ENCODE measurements at places on chromosomes 4 and X.
A peak's percentile ranks its signal among the peaks of the same experiment; 100 is the strongest.

- DNase-seq, result no peak
Measured at GRCh38 chr4:41568363-41568762, 30.4 kb downstream of the LIMCH1 start.

- no peak for DNase-seq
Measured at GRCh38 chr4:33054656-33055196, 2334.6 kb downstream of the PCDH7 start.

DNA sequence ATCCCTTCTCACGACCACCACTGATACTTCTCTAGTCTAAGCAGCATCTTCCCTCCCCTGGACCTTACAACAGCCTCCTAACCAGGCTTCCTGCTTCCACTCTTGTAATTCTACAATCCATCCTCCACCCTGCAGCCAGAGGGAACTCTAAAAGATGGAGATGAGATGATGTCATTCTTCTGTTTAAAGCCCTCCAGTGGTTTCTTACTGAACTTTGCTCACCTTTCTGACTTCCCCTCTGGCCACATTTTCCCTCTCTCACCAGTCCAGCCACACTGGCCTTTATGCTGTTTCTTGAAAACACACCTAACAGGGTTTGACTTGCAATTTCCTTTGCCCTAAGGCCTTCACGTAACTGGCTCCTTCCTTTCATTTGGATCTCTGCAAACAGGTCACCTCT lies 191.4 kb upstream of the NHS start:
- DNase-seq, result no peak

GRCh38 chr4:80812145-80812544 lies 218.4 kb upstream of the BMP3 start:
- DNase-seq, result no peak

DNA sequence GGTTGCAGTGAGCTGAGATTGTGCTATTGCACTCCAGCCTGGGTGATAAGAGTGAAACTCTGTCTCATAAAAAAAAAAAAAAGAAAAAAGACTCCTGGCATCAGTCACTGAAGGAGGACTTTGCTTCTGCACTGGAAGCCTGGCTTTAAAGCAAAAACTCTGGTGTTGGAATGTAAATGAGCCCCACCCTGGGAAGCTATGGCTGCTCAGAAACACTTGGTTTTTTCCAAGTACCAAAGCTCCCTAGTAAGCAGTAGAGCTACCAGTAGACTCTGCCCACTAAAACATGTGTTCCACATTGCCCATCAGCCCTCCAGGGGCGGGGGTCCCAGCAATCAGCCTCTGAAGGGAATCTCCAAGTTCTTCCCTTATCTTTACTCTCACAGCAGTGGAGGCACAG lies 154.4 kb downstream of the SHROOM3 start:
- DNase-seq, result peak; percentile 55

GRCh38 chrX:154457491-154458115 lies 478 bp upstream of the PLXNA3 start:
- no peak for DNase-seq

GRCh38 chr4:76640353-76640910 lies 205.4 kb downstream of the SHROOM3 start:
- no peak for DNase-seq

DNA sequence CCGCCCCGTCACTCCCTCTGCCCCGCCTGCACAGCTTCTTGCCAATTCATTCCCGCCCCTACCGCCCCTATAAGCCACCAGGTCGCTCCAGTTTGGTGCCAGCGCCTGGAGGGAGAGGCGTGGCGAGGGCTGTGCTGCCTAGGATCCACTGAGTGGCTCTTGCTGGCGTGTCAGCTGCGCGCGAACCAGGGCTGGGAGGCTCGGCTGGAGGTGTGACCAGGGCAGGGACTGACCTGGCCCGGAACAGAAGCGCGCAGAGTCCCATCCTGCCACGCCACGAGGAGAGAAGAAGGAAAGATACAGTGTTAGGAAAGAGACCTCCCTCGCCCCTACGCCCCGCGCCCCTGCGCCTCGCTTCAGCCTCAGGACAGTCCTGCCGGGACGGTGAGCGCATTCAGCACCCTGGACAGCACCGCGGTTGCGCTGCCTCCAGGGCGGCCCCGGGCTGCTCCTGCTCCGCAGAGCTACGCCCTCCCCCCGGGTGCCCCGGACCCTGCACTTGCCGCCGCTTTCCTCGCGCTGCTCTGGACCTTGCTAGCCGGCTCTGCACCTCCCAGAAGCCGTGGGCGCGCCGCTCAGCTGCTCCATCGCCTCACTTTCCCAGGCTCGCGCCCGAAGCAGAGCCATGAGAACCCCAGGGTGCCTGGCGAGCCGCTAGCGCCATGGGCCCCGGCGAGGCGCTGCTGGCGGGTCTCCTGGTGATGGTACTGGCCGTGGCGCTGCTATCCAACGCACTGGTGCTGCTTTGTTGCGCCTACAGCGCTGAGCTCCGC lies at the start of gene GPR78:
GPR78 (plus strand) TSS at position 72 of the 773 bp plus-strand sequence; CDS start at position 663, 591 bp downstream.
- no peak for DNase-seq

DNA sequence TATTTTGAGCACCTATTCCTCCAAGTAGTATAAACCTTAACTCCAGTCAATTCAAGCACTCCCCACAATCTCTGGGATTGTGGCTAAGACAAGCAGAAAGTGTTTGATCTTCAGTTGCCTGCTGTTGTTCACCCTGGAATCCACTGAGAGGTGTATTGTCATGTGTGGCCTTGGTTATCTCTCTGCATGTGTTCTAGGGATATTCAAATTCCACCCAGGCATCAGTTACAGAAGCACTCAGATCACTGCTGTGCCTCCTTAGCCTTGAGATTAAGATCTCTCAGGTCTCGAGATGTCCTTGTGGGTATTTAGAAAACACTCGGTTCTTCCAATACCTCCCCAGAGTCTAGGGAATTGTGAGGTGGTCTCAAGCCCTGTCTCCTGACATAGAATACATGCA lies 213.3 kb downstream of the SMARCA1 start:
- DNase-seq, result no peak

GRCh38 chrX:103678199-103678993 lies 8.1 kb downstream of the MORF4L2 start:
- no peak for DNase-seq

- DNase-seq, result no peak
Measured at GRCh38 chr4:80235451-80235850, 31.0 kb upstream of the FGF5 start.

- DNase-seq, result no peak
Measured at GRCh38 chrX:8721536-8721935, 10.4 kb downstream of the ANOS1 start.

- no peak for DNase-seq
Measured at GRCh38 chr4:150906987-150907633, 108.0 kb downstream of the LRBA start.

DNA sequence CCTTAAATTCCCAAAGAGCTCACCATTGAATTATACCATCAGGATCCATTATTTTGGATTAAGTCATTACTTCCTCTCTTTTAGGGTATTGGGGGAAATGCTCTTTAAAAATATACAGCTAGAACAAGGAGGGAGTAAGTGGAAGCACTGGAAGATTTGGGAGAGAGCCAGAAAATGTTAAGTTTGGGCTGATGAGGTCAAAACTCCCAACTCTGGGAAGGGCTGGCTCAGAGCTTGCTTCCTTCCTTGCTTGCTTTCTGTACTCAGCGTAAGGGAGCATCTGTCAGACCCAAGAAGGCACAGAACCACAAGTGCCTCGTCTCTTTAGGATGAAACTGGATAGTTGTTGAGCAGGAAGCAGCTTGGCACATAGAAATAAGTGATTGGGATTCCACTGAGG lies 138.2 kb downstream of the GUCY2F start:
- DNase-seq, result no peak

DNA sequence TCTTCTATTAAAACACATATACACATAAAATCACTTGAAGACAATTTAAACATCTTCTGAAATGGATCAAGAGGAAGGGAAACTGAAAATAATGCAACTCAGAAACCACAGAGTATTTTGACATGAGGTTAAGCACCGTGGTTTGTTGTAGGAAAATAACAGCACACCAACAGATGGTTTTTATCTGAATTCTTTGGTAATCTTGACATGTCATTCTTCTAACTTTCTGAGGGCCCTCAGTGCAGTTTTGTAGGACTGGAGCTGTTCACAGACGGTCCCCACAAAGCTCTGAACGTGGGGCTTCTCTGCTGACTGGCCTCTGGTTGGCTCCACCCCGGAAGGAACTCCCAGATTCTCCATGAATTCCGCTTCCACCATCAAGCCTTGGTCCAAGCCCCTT lies 16.0 kb upstream of the TLR8 start:
- no peak for DNase-seq

DNA sequence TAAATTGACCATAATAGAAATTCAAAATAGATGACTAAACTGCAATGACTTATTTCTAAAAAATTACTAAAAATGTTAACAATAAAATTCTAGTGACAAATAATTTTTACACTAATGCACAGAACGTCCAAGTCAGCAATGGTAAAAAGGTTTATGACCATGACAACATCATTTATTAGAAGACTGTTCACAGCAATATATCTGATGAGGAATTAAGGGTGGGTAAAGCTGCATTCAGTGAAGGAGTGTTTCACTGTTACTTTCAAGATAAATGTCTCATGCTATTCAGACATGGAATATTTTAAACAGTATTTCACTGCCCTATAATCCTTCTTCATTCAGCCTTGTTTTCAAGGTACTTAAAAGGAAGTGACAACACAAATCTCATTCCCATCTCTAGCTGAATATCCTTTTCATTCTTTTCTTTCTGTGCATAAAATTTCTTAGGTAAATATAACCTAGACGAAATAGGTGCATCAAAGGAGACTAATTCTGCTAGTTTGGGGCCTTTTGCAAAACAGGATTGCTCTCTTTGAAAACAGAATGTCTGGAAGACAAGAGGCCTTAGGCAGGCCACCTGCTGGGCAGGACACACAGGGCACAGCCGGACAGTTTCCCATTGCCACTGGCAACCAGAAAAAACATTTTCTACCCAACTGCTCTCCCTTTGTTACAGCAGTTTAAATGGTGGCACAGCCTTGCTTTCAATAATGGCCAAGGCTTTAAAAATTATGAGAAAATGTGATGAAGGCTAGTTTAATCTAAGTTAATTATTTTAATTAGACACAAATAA lies 600.3 kb downstream of the SPRY1 start:
- no peak for DNase-seq

GRCh38 chr4:73801692-73802091 lies 34.8 kb upstream of the CXCL6 start:
- no peak for DNase-seq

GRCh38 chr4:99629962-99630554 lies 27.6 kb downstream of the C4orf54 start:
- no peak for DNase-seq

GRCh38 chrX:38318196-38318595 lies 9.1 kb downstream of the RPGR start:
- no peak for DNase-seq

DNA sequence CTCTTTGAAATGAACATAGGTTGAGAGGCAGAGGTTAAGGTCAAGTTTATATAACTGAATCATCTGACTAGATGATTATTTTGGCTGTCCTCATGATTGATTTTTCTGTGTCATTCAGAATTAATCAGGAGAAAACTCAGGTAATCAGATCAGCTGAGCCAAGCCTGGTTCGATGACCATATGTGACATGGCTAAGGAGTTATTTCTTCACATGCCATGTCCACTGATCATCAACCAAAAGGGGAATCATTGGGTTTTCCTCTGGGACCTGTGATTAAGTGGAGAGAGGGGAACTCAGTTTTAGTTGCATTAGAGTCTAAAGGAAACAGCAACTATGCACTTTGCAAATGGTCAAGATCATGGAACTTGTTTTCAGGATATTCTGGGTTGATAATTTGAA lies 20.3 kb upstream of the PACRGL start:
- no peak for DNase-seq

GRCh38 chr4:70752236-70752635 lies 30.5 kb downstream of the RUFY3 start:
- no peak for DNase-seq

GRCh38 chr4:26345565-26345938 lies 24.7 kb downstream of the RBPJ start:
- DNase-seq, result no peak

- no peak for DNase-seq
Measured at GRCh38 chrX:86066998-86067397, 19.6 kb upstream of the CHM start.

GRCh38 chr4:89836031-89836745 lies 773 bp downstream of the SNCA start:
- DNase-seq, result no peak

GRCh38 chrX:114635986-114636385 lies 52.1 kb downstream of the HTR2C start:
- no peak for DNase-seq

DNA sequence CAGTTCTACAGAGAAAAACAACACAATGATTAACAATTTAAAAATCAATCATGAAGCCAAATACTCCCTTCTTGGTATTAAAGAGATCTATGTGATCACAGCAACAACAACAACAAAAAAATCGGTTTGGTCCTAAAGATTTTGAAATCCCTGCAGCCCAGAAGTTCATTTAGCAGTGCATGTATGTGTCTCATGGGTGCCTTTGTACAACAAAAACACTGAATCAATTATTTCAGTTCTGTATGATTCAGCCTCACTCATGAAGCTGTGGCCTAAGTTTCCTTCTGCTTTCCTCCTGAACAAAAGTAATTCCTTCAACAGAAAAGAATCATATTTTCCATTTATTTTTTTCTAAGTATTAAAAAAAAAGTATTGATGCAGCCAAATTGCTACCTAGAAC lies 393.4 kb upstream of the NDST3 start:
- no peak for DNase-seq

- DNase-seq, result no peak
Measured at GRCh38 chr4:77170926-77171325, 13.9 kb downstream of the CCNG2 start.

Data from AG09319 (cell line).